ENCODE measurements at places on chromosomes 6 and 20.
A peak's percentile ranks its signal among the peaks of the same experiment; 100 is the strongest.

DNA sequence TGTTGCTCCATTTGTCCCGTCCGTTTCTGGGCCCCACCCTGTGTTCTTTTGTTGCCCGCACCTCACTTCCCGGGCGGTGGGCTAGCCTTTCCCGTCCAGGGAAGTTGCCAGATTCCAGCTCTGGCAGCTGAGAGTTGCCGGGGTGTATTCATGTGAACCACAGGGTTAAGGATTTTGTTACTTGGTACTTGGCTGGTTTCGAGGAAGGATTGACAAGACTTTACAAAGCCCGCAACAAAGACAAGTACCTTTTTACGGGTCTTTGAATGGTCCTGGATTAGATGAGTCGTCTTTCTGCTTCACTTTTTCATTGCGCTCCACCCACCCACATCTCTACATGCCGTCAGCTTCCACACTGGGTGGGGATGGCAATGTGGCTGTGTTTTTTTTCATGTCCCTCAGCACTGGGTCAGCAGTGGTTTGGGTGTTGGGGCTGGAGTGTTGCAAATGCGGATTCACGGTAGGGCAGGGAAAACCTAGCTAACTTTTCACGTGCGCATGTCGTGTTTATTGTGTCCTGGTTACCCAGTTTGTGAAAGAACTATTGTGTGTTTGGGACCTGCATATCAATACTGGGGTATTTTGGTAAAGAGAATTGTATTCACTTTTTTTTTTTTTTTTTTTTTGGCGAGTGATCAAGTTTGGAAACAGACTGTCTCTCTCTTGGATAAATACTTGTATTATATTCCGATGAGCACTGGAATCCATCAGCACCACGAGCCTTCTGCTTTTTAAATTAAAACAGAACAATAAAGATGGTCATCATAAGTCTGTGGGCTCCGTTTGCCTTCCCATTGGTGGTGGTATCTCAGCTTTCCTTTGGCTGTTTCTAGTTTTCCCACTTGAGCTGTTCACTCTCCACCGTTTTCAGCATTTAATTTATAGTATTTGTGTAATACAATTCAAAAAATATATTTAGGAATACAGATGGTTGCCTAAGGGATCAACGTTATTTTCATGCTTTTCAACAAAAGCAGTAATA is 1.2 kb downstream of the DUSP22 start:
- no peak for DNase-seq

DNA sequence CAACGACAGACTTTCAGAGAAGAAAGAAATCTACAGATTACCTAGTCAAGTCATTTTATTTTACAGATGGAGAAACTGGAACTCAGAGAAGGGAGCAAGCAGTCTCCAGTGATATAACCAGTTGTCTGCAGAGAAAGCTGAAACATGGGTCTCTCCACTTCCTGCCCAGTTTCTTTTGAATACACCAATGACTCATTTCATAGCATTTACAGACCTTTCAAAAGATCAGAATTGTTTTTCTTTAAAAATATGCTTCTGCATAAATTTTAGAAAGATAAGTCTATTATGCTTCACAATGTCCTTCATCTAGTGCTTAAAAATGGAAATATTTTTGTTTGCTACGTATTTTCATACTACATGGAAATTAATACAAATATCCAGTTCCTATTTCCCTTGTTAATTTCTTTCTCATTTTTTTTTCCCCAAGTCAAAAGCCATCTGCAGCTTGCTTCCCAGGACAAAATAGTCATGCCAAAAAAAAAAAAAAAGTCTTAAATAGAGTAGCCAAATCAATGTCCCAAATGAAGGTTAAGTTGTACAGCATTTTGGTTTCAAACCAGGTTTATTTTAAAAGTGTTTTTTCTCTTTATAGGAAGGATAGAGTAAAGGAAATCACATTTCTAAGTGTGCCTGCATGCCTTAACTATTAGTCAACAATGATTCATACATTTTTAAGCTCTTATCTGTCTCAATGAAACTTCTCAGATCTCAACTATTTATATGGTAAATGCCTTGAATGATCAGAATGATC is 36.9 kb downstream of the ARHGAP18 start:
- DNase-seq, result no peak

DNA sequence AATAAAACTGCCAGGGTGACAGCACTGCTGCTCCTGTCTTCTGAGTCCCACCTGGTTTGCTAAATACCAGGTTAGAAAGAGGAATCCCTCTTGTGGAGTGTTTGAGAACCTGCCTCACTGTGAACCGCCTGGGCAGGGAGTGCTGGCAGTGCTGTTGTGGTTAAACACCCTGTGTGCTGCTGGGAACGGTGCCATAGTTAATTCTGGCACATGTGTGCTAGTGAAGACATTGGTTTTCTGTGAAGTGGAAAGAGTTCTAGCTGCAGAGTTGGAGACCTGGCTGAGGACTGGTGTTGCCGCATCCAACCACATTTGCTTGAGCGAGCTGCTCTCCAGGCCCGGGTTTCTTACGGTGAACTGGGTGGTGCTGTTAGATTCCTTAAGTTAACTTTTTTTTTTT is 72.7 kb downstream of the IGF2R start:
- DNase-seq, result peak; percentile 53

DNA sequence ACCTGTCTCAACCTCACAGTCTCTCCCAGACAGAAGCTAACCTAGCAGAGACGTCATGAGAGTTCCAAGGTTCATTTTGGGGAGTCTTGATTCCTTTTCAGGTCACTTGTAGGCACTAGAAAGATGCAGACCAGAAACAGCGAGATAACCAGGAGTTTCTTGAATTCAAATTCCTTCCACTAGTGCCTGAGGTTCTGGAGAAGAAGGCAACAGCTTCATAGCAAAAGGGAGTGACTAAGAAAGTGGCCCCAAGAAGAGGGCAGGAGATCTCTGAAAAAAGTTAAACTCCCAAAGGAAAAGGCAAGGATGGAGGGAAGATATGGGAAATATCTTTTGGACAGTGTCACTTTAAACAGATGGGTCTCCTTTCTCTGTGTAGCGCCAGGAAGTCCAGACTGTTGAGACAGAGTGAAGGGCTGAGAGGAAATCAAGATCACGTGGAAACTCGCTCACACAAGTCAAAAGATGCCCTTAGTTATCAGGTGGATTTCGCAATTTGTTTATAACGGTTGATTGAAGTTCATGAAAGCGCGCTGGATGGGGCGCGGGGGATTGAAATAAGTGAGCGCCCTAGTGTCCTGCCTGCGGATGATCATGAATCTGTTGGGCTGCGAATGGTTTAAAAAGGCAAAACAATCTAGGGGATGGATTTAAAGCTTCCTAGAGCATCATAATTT is 4.8 kb upstream of the PRSS16 start:
- DNase-seq, result no peak

DNA sequence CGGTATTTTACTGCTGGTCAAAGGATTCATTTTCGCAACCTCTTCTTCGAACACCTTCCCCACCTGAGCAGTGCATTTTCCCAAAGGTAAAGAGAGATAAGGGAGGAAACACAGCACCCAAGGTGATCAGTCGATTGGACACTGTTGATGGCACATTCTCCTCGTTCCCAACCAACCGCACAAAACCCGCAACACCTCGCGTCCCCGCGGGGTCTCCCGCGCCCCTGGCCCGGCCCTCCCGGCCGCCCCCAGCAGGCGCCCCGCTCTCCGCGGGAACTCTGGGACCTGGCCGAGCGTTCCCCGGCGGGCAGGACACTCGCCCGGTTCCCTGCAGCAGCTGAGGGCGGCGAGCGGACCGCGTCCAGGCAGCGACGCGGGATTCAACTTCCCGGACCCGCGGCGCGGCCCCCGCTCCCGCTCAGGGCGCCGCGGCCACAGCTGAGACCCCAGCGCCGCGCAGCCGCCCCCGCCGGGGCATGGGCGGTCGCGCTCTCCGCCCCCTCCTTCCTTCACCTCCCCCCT is 506 bp downstream of the RGS17 start:
- DNase-seq, result no peak

DNA sequence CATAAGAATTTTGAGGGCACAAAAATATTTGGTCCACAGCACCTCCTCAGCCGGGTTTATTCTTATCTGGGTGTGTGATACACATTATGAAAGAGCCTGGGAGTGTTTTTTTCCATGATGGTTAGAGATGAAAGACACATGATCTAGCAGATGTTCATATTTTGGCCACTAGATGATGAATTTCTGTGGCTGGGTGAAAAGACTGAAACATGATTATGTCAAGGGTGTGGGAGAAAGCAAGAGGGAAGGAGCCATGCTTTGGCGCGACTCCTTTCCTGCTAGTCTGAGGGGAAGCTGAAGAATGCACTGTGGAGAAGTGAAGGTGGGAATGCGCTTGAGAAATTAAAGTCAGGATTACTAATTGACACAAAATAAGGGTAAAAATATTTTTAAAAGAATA is 102.3 kb downstream of the SH3BGRL2 start:
- no peak for DNase-seq

DNA sequence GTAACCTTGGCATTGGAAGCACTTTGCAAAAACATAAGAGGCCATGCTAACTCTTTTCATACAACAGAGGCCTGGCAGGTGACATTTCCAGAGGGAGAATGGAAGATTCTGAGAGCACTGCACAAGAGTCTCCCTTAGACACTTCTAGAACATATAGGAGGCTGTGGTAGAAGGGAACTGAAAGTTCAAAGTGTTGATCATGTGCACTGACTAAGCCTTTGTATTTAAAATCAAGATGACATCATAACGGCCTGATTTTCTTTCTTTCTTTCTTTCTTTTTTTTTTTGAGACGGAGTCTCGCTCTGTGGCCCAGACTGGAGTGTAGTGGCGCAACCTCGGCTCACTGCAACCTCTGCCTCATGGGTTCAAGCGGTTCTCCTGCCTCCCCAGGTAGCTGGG is 26.8 kb upstream of the DNAAF9 start:
- no peak for DNase-seq

DNA sequence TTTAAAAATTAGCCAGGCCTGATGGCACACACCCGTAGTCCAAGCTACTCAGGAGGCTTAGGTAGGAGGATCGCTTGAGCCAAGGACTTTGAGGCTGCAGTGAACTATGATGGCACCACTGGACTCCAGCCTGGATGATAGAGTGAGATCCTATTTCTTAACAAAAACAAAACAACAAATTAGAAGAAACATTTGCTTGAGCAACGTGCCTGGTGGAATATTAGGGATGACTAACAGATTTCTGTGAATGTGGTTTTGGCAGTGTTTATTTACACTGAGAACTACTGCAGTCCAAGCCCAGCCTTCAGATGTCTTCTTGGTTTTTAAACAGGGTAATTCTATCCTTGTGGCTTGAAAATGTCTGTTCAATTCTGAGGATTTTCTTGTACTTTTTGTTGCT is 9.2 kb downstream of the PPP1R3G start:
- DNase-seq, result peak; percentile 26

DNA sequence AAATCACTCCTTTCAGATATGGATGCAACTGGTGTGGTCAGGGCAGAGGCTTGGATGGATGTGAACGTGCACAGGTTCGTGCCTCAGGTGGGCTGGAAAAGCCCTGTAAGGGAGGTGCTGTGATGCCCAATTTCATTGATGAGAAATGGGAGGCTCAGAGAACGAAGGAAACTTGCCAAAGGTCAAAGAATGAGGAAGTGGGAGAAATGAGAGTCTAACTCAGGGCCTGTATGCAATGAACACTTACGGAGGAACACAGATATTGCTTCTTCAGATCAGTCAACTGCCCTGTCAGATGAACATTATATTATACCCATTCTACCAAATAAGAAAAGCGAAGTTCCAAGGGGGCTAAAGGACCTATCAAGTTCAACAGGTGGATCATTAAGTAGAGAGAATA is 134.7 kb downstream of the RCAN2 start:
- DNase-seq, result no peak

DNA sequence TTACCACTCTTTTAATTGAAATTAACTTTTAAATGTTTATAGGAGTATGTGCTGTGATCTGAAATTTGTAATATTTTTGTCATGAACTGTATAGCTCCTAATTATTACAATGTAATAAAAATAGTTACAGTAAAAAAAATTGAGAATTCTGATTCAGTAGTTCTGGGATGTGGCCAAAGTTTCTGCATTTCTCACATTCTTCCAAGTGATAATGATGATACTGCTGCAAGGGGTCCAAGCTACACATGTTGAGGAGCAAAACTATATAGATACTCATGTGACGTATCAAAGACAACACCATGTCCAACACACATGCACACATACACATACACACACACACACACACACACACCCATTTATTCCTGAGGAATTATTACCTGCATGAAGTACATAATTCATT is 71.0 kb upstream of the FAM83B start:
- DNase-seq, result no peak

DNA sequence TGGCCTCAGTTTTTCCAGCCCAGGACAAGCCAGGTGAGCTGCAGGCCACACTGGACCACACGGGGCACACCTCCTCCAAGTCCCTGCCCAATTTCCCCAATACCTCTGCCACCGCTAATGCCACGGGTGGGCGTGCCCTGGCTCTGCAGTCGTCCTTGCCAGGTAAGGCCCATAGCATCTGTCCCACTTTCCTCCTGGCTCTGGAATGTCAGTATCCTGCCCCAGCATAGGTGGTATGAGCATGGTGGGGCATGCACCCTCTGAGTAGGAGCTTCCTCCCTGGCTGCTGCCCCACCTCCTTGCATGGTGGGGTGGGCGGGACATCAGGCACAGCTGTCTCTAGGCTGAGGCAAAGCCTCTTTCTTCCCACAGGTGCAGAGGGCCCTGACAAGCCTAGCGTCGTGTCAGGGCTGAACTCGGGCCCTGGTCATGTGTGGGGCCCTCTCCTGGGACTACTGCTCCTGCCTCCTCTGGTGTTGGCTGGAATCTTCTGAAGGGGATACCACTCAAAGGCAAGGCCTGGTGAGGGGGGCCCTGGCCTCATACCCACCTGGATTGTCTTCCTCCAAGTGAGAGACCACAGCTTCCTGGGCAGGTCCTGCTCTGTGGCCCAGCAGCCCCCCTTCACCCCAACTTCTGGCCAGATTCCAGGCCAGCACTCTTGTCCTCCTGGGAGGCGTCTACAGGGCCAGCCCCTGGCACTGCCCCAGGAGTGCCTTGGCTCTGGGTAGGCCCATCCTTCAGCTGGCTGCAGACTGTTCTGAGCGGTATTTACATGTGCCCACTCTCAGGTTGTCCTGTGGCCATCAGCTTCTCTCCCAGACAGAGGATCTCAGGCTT is 9.1 kb downstream of the PI16 start:
- DNase-seq, result no peak

DNA sequence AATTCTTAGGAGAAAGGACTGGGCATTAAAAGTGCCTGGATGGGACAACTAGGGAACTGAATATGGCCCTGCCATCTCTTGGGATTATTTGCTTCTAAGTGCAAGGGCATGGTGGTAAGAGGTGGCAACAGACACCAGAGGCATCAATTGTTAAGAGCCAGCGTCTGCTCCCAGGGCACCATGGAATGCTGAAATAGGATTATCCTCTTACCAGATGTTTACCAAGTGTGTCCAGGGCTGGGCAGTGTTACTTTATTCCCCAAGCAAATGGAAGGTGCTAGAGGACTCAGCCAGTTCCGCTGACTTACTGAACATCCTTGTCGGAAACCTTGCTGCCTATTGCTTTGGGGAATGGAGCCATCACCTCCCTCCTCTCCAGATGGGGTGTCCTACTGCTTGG is 273.6 kb upstream of the SUPT3H start:
- no peak for DNase-seq

- no peak for DNase-seq
Measured at GRCh38 chr20:50520222-50520880, 10.2 kb downstream of the PTPN1 start.

- peak; percentile 97 for DNase-seq
Measured at GRCh38 chr6:106629103-106629858, at the start of the genes QRSL1 and RTN4IP1. TSS of gene QRSL1 (plus strand) at chr6:106629578. CDS start at chr6:106629682, 104 bp downstream. TSS of gene RTN4IP1 (minus strand) at chr6:106629498. CDS start at chr6:106629021, 477 bp downstream.

All from stomach (tissue), 19 donors.